LHCN-M2 (cell line): ENCODE measurements at places on chromosomes 12 and 14.

DNA sequence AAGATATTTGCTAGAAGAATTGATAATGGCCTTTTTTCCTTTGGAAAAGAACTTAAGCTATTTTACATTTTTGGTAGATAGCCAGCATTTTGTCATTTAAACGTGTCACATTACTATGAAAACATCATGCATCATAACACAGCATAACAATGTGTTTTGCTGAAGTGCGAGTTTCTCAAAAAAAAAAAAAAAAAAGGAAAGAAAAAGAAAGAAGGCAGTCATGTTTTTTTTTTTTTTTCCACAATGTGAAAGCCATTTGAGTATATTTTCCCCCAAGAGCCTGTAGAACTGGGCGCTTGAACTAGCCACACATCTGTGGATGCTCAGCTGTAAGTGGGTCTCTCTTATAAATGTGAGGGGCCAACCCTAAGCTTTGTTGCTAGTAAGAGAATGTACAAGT, 300.1 kb downstream of the AKAP6 start:
- DNase-seq, result peak; percentile 62

- no peak for DNase-seq
These were observed 58.4 kb downstream of the LLPH start for GRCh38 chr12:66072135-66072534.

- no peak for DNase-seq
These were observed 295.8 kb upstream of the SEL1L start for GRCh38 chr14:81829447-81829846.

- DNase-seq, result no peak
These were observed 1026.9 kb upstream of the FOXG1 start for GRCh38 chr14:27739657-27740156.

DNA sequence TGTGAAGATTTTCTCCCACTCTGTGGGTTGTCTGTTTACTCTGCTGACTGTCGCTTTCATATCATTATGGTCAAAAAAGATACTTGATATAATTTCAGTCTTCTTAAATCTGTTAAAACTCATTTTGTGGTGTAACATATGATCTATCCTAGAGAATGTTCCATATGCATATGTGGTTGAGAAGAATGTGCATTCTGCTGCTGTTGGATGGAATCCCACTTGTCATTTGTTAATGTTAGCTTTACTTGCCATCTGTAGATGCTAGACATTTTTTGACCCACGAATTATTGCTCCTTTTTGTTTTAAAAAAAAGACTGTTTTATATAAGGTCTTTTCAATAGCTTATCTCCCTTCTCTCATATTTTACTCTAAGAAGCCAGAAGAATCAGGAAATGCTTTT, 26.3 kb upstream of the OR5AU1 start:
- DNase-seq, result no peak

DNA sequence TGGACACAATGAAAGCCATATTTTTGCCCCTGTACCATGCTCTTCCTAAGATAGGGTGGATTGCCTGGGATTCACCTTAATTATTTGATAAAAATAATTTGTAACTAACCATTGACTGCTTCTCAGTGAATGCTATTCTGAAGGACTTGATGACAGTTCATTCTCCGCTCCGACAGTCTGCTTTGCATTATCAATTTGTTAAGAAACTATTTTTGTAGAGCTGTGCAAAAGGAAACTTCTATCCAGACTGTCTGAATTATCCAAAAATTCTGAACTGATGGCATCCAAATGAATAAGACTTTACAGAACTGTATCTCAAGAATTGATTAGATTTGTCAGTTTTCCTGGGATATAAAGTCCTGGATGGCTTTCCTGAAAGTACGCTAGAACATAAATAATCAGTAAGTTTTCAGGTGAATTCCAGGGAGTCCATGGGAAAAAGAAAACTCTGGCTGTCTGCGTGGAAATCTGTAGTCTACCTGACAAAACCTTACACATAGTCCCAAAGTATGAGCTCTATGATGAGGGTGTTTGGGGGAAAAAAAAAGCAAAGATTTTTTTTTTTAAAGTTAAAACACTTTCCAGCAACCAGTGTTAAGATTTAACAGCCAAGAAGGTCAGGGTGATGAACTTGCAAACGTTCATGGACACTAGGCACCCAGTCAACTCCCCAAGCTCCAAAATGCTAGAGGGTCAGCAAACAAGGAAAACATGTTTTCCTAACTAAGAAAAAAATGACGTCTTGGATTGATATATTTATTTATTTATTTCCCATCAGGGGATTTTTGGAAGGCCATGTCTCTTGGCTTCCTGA, 291.1 kb upstream of the TBX3 start:
- no peak for DNase-seq

- DNase-seq, result no peak
These were observed 725 bp downstream of the RIMBP2 start for GRCh38 chr12:130715150-130715997.
